ENCODE measurements at places on chromosomes 1 and 21. TPM values are rescaled to one million over a fixed set of nuclear protein-coding genes. Genes with fewer than 3 reads are reported as not detected.
A peak's percentile ranks its signal among the peaks of the same experiment; 100 is the strongest.

DNA sequence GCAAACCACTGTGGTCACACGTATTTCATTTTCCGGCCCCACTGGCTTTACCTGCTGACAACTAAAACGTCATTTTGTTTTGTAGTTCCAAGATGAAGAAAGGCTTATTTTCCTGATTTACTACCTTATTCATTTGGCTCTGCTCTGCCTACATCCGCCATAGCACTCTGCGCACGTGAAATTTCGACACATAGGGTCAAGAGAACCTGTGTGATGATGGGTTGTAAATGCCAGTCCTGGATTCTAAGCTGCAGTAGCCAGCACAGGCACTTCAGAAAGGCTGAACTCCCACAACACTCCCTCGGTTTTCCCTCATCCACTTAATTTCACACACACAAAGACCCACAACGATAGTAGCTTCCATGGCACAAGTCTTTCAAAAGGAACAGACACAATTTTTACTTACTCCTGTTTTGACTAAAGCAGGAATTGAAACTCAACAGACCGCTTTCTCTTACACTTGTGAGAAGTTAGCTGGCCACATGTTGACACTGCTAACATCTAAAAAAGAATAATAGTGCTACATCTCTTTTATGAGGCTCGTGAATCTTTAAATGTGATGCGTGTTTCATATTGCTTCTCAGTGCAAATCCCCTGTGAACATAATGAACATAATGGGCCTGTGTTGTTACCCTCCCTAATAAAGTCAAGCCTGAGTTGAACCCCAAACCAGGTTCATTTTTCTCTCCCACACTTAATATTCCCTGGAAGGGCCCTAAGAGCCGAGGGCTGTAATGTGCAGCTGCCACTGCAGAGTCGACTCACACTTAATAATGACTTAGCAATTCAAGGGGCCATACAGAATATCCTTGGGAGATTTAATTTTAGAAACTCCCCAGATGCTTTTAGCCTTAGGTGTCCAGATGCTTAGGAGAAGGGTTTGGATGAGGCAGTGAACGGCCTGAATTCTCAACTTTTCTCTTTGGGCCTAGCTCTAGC lies 1.5 kb upstream of the RUNX1 start:
- peaks cover 63% of the 10 kb centered on the region for H3K4me1 ChIP-seq
- no peaks in the 10 kb centered on the region for H3K27me3 ChIP-seq
- no peaks in the 10 kb centered on the region for H3K36me3 ChIP-seq
- peak overlapping the region; percentile 91 for H3K4me3 ChIP-seq
- DNase-seq: peak; percentile 33
- H3K27ac ChIP-seq: peak overlapping the region; percentile 97

- no peaks in the 10 kb centered on the region for H3K36me3 ChIP-seq
- peak; percentile 58 for DNase-seq
- no peaks in the 10 kb centered on the region for H3K4me1 ChIP-seq
- peaks cover 15% of the 10 kb centered on the region for H3K27me3 ChIP-seq
- no peak overlapping the region for H3K27ac ChIP-seq
- no peak overlapping the region for H3K4me3 ChIP-seq
Observed at GRCh38 chr1:38608202-38608864, 251.2 kb downstream of the RRAGC start.

DNA sequence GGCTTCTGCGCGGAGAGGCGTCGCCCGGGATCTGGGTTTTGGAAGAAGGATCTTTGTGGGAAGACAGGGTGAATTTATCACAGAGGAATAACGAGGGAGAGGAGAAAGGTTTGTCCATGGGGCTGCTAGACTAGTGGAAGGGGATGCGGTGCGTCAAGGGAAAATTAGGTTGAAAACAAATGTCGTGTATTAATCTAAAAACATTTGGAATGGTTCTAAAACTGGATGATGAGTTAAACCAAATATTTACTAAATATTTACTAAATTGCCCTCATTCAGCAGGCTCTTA lies 647 bp downstream of the RO60 start:
- H3K27me3 ChIP-seq: no peaks in the 10 kb centered on the region
- H3K36me3 ChIP-seq: peaks cover 36% of the 10 kb centered on the region
- peaks cover 51% of the 10 kb centered on the region for H3K4me1 ChIP-seq
- peak overlapping the region; percentile 94 for H3K4me3 ChIP-seq
- DNase-seq: no peak
- peak overlapping the region; percentile 92 for H3K27ac ChIP-seq

DNA sequence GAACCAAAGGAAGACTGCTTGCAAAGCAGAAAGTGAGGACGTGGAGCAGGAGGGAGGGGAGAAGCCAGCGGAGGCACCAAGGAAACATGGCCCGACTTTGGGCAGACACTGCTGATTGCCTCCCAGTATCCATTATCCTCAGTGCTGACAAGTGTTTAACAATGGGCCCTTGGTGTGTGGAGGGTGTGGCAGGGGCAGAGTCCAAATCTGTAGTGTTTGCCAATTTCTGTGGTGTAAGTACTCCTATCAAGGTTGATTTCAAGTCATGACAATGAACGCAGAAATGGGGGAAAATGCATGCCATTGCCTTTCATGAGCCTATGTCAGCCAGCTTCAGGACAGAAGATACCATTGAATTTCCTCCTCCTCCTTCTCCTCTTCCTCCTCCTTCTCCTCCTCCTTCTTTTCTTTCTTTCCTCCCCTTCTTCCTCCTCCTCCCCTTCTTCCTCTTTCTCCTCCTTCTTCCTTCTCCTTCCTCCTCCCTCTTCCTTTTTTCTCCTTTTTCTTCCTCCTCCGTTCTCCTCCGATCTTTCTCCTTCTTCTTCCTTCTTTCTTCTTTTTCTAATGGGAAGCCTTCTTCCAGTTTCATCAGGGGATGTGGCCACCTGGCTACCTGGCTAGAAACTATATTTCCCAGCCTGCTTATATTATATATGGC lies 10.3 kb upstream of the PHC2 start:
- H3K27ac ChIP-seq: no peak overlapping the region
- peaks cover 1% of the 10 kb centered on the region for H3K4me1 ChIP-seq
- H3K4me3 ChIP-seq: no peak overlapping the region

The OR2G2 gene
- not detected for total RNA-seq

Data from activated CD8-positive, alpha-beta T cell treated with anti-CD3 and anti-CD28 coated beads for 36 hours (primary cell).